Globus pallidus (tissue), 1 donor: ENCODE measurements at places on chromosomes 11 and 22.

DNA sequence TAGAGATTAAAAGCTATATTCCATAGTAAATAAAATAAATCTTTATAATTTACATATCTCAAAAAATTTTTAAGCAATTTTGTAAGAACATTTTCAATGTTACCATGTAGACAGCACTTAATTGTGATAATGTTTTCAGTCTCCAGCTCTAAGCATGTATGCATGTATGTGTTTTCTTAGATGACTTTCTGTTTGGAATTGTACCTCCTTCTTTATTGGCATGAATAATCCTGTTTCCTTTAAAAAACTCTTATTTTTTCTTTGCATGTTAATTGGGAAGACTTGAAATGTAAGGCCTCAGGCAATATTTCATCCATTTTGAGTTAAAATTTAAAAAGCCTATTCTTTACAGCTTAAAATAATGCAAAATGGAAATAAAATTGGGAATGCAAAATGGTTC lies 2.0 kb upstream of the OR2AG1 start:
- no peak for DNase-seq

DNA sequence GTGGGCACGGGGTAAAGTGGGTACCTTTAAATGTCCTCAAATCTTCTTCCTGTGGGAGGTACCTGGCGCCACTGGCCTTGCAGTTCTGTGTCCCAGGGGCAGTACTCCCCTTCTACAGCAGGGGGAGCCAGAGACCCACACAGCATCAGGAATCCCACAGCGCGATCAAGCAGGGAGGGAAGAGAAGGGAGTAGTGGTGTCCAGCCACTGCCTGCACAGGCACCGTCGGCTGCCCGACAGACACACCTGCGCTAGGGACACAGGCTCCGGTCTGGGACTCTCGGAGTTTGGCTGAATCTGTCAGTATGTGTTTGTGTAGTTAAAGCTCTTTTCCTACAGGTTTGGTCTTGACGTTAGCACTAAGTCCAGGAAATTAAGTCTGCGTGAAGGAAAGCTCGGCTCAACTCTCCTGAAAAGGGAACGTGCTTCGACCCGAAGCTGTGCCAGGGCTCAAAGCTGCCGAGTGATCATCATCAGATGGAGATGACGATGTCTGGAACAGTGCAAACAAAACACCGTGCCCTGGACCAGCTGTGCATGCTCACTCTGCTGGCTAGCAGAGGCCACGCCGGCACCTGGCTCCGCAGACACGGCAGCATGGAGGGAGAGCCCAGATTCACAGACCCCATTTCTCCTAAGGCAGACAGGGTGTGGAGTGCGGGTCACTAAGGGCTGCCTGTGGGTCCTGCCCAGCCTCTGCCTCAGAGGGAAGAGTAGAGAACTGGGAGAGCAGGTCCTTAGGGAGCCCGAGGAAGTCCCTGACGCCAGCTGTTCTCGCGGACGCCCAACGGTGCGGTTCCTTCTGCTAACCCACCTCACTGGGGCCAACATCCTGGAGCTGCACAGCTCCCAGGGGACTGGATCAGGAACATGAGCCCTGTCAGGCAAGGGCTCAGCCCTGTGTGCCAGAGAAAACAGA lies 56.0 kb upstream of the BID start:
- DNase-seq: peak; percentile 82

DNA sequence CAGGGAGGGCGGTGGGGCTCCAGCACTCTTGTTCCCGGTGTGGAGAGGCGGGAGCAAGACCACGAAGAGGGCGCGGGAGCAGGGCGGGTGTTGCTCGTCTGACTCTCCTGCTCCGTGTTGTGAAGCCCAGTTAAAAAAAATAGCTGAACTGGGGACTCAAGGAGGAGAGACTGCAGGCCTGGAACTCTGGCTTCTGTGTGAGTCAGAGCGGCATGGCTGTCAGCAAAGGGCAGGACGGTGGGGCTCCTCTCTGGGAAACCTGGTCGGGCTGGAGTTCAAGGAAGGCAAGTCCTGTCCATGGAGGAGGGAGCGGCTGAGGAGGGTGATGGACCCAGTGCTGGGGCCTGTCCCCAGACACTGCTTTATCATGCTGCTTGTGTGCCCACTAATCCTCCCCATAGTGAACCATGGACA lies 152.3 kb downstream of the FEZ1 start:
- DNase-seq: no peak

DNA sequence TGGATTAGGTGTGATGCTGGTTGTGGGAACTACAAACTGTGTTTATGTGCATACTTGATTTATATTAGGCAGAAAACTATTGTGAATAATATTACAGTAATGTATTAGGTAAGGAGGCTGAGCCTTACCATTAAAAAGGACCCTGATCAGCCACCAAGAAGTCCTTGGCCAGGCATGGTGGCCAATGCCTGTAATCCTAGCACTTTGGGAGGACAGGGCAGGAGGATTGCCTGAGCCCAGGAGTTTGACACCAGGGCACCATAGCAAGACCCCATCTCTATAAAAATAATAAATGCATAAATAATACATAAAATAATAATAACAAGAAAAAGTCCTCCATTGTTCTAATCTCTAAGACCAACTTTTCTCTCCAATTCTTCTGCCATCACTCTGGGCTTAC lies 3.2 kb upstream of the ZBED5 start:
- DNase-seq: no peak

DNA sequence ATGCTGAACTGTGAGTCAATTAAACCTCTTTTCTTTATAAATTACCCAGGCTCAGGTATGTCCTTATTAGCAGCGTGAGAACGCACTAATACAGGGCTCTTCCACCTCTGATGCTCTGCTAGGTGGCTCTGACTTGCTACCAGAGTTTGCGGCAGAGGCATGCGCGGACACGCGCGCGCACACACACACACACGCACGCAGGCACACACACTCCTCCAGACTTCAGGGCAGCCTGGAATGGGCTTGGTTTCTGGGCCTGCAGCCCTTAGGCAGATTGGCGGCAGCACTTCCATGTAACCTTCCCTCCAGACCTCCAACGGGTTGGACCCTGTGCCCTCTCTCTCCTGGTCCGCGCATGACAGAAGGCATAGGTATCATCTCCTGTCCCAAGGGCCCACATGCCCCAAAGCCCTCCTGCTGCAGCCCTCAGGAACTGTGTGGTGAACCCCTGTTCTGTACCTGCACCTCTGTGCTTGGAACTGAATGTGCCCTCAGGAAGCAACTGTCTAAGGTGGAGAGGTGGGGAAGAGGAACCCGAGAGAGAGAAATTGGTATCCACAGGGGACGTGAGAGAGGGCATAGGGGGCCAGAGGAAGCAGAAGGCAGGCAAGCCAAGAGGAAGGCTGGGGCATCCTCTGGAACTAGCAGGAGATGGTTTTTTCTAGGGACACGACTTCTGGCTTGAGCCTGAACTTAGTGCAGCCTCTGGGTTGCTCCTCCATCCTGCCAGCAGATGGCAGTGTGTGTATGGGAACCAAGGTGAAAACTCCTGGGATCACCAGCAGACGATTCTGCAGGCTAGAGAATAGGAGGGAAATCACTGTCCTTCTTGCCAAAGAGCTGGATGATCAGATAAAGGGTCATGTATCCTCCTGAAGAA lies 23.4 kb upstream of the RIC3 start:
- DNase-seq: peak; percentile 66

DNA sequence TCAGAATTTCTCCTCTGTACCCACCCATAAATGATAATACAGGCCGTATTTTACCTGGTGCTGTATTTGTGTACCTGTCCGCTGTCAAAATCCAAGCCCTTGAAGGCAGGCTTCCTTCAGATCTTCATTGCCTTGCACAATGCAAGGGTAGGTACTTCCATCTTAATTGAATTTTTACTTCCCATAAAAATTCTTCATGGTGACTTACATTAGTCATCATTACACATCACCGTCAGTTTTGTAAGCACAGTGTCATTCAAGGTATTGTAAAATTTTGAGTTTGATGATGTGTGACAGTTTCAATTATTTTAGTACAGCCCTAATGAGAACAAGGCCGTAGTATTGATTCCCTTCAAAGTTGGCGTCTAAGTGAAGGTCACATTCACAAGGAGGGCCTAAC lies 770 bp upstream of the TSG101 start:
- no peak for DNase-seq
